Islet precursor cell (in vitro differentiated cells): ENCODE measurements at places on chromosomes 6 and 20.
A peak's percentile ranks its signal among the peaks of the same experiment; 100 is the strongest.

- DNase-seq: no peak
Observed at GRCh38 chr6:9405369-9405768, 970.0 kb upstream of the SLC35B3 start.

- DNase-seq: no peak
Observed at GRCh38 chr6:79599725-79600259, 31.3 kb upstream of the SH3BGRL2 start.

GRCh38 chr6:28597217-28597835 lies 71.6 kb downstream of the GPX5 start:
- DNase-seq: peak; percentile 61

GRCh38 chr6:144665932-144666450 lies 380.9 kb downstream of the UTRN start:
- no peak for DNase-seq
